ENCODE measurements at places on chromosomes 5 and 9.

- no peaks in the 10 kb centered on the region for H3K36me3 ChIP-seq
- H3K4me1 ChIP-seq = no peaks in the 10 kb centered on the region
- no peak overlapping the region for H3K4me3 ChIP-seq
- no peak for DNase-seq
Measured at GRCh38 chr5:115580941-115581340, 21.3 kb downstream of the TICAM2 start.

DNA sequence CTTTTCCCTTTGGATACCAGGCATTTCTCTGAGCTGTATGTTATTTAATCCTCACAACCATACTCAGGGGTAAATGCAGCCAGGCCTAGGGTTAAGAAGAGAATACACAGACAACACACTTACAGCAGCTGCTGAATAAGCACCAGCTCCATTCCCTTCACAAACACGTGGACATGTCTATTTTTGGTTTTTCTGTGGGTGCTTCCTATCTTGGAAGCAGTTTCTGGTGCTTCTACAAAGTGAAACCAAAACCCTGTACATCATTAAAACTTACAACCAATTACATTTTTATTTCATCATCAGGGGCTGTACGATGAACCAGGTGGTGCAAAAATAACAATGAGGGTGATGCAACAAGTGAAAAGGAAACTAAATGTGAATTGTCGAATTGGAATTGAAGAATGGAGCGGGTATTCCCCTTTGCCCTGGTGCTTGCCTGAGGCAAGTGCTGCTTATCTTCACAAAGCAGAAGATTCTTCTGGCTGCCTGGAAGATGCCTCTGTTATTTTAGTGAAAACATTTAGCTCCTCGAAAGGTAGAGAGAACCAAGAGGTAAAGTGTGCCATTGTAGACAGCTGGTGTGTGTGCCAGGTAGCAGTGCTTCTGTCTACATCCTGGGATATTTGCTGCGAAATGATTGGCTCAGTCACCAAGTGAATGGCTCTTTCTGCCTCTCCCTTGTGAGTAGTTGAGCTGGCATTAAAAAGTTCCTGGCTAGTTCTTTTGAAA, 18.6 kb upstream of the IFNB1 start:
- H3K27me3 ChIP-seq = no peaks in the 10 kb centered on the region
- H3K27ac ChIP-seq = peak overlapping the region; percentile 54
- peaks cover 14% of the 10 kb centered on the region for H3K4me1 ChIP-seq
- H3K4me3 ChIP-seq = peak overlapping the region; percentile 24
- no peaks in the 10 kb centered on the region for H3K36me3 ChIP-seq

DNA sequence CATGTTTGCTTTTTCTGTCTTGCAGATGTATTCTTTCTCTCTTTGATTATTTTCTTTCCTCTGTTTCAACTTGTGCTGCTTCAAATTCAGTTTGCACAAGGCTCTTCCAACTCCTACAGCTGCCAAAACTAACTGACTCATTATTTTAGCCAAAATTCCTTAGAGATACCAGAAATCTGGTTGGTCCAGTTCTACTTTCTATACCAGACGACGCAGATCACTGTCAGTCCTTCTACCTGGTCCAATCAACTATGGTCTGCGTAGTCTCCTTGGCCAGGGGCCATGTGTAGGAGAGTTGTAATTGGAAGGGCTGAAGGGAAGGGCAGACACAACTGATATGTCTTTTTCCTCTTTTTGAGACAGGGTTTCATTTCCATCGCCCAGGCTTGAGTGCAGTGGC, 51.9 kb upstream of the JAK2 start:
- no peak overlapping the region for H3K4me3 ChIP-seq
- H3K36me3 ChIP-seq = no peaks in the 10 kb centered on the region
- DNase-seq = no peak
- no peaks in the 10 kb centered on the region for H3K27me3 ChIP-seq
- peaks cover 69% of the 10 kb centered on the region for H3K4me1 ChIP-seq
- H3K27ac ChIP-seq = no peak overlapping the region

GRCh38 chr9:126707083-126707482, 93.4 kb downstream of the LMX1B start:
- H3K4me1 ChIP-seq = peaks cover 15% of the 10 kb centered on the region
- no peak overlapping the region for H3K27ac ChIP-seq
- no peaks in the 10 kb centered on the region for H3K36me3 ChIP-seq
- H3K4me3 ChIP-seq = no peak overlapping the region
- DNase-seq = no peak
- no peaks in the 10 kb centered on the region for H3K27me3 ChIP-seq

- H3K4me1 ChIP-seq = peaks cover 17% of the 10 kb centered on the region
- H3K27me3 ChIP-seq = no peaks in the 10 kb centered on the region
- no peak for DNase-seq
- no peak overlapping the region for H3K27ac ChIP-seq
- no peaks in the 10 kb centered on the region for H3K36me3 ChIP-seq
Measured at GRCh38 chr5:107359033-107359915, 311.5 kb downstream of the EFNA5 start.

DNA sequence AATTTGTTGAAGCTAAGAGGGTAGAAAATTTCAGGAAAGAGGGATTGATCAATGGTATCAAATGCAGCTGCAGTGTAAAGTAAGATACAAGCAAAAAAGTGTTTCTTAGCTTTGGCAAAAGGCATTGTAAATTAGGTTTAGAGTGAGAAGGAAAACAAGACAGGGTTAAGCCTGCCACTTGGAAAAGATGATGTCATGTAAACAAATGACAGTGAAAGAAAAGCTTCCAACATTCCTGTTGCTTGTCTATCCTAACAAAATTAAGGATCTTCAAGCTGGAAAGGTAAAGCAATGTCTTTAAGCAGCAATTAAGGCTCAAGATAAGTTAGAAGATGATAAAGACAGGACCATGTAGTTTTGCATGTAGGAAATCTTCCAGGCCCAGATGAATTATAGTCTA, 139.1 kb upstream of the PPP2R2B start:
- no peak overlapping the region for H3K27ac ChIP-seq
- H3K36me3 ChIP-seq = no peaks in the 10 kb centered on the region
- no peak overlapping the region for H3K4me3 ChIP-seq
- DNase-seq = no peak

DNA sequence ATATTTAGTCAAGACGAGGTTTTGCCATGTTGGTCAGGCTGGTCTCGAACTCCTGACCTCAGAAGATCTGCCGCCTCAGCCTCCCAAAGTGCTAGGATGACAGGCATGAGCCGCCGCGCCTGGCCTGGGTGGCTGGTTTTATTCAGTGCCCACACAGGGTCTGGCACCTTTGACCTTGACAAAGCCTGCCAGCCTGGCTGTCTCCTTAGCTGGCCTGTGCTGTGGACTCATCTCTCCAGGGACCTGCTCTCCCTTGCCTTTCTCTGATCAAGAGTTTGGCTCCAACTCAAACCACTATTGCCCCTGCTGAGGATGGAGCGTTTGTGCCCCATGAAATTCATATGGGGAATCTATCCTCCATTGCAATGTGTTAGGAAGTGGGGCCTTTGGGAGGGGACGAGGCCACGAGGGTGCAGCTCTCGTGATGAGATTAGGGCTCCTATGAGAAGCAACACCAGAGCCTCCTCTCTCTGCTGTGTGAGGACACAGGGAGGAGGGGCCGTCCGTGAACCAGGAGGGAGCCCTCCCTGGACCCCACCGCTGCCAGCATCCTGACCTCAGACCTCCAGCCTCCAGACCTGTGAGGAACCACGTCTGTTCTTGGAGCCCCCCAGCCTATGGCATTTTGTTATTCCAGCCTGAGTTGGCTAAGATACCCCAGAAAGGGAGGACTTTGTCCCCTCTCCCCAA, 45.0 kb downstream of the MRPL36 start:
- no peaks in the 10 kb centered on the region for H3K4me1 ChIP-seq
- H3K36me3 ChIP-seq = no peaks in the 10 kb centered on the region
- no peaks in the 10 kb centered on the region for H3K27me3 ChIP-seq
- DNase-seq = peak; percentile 77
- no peak overlapping the region for H3K4me3 ChIP-seq

DNA sequence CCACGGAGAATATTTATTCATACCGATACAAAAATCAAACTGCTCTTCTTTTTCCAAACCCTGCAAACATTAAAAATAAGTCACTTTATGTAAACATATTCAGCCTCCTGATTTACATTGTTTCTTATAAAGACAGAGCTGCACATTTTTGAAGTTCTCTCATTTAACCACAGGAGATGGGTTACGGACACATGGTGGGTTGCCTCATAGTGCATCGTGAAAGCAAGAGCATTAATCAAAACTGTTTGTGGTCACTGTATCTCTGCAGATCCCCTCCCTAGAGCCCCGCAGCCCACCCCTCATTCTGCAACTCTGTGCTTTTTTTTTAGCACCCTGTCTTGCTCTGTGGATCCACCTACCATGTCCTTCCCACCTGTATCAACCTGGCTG, 43.3 kb upstream of the EQTN start:
- H3K4me1 ChIP-seq = peaks cover 52% of the 10 kb centered on the region
- H3K4me3 ChIP-seq = no peak overlapping the region
- no peaks in the 10 kb centered on the region for H3K27me3 ChIP-seq
- no peaks in the 10 kb centered on the region for H3K36me3 ChIP-seq

DNA sequence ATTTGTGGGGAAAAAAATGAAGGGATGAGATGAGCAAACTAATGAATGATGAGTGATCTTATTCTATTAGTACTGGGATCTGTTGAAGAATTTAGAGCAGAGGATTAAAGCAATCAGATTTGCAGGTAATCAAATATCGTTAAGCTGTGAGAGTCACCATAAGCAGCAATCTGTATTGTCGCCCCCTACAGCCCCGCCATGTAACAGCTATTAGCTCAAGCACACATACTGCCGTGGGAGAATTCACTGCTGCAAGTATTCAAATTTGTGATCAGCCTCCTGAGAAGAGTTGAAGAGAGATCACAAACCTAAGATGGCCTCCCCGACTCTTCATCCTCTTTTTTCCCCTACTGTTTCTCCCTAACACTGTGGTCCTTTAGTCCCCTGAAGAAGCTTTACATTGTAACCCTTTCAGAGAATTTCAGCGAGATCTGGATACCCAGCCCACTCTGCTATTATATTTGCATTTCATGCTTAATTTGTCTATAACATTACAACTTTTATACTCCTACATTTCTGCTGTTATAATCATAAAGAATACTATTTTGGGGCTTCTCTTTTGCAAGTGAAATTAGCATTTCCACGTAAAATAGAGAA, 28.5 kb upstream of the PHF24 start:
- H3K4me3 ChIP-seq = no peak overlapping the region
- DNase-seq = no peak
- no peaks in the 10 kb centered on the region for H3K36me3 ChIP-seq
- H3K27me3 ChIP-seq = no peaks in the 10 kb centered on the region
- no peak overlapping the region for H3K27ac ChIP-seq

DNA sequence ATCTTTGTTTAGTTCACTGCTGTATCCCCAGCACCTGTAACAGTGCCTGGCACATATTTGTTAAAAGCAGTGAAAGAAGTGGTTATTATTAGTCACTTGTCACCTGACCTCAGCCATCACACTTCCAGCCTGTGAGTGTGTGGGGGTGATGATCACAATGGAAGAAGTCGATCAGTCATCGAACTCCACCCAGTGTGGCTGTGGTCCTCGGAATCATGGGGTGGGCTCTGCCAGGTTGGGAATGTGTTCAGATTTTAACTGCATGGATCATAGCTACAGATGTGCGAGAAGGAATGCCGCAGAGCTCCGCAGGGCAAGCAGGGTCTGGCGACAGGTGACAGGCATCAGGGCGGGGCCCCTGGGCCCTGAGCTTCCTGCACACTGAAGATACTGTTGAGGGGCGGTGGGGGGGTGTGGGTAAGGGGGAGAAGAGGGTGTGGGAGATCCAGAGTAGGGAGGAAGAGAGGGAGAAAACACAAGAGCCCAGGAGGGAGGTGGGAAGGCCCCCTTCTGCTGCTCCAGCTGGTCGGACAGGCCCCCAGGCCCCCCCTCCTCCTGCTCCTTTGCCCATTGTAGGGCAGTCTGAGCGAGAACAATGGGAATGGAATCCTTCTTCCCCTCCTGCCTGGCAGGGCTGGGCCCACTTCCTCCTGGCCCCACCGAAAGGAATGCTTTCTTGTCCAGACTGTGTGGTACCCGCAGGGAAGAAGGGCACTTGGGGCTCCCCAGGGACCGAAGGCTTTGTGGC, 89.6 kb downstream of the SPRY4 start:
- H3K36me3 ChIP-seq = no peaks in the 10 kb centered on the region
- no peak overlapping the region for H3K27ac ChIP-seq
- no peaks in the 10 kb centered on the region for H3K27me3 ChIP-seq
- DNase-seq = no peak
- H3K4me1 ChIP-seq = no peaks in the 10 kb centered on the region

DNA sequence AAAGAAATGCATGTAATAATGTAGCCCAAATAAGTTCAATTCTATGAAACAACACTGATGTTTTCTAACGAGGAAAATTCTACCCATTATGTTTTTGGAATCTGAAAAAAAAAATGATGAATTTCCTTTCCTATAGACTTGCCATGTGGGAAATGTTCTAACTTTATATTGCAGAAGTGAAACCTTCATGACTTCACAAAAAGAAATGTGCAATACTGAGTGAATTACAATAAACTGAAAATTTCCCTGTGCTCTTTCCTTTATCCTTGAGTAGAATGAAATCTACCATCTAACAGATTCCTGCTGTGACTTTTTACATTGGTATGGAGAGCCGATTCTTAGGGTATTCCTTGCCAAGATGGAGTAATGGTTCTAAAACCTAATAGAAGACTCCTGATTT, 1622.5 kb downstream of the MAT2B start:
- no peak overlapping the region for H3K27ac ChIP-seq
- no peak overlapping the region for H3K4me3 ChIP-seq
- no peaks in the 10 kb centered on the region for H3K36me3 ChIP-seq
- DNase-seq = no peak
- no peaks in the 10 kb centered on the region for H3K27me3 ChIP-seq

DNA sequence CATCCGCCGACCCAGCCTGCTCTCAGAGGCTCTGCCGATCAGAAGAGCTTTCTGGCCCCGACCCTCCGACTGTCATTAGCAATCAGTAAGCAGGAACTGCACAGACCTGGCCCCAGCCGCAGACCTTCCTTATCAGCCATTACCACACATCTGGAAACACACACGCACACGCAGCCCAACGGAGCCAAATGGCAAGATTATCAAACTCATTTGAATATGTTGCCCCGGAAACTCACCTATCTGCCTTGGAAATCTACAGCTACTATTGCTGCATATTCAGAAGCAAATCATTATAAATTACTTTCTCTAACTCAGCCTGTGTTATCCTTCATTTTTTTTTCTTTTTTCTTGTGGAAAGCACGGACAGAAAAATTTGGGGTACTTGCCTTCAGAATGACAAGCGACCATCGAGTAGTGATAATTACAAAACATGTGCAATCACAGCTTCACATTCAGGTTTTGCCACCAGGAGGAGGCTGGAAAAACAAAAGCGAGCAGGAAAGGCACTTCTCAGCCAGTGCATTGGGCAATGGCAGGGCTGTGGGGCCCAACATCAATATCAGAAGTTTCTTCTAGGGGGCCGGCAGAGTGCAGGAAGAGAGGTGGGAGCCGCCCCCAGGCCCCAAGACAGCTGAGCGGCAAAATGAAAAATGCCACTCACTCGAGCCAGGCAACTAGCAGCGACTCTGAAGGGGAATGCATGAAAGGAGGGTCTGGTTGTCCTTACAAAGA, 122.3 kb downstream of the VAV2 start:
- no peaks in the 10 kb centered on the region for H3K36me3 ChIP-seq
- H3K4me1 ChIP-seq = peaks cover 19% of the 10 kb centered on the region
- H3K4me3 ChIP-seq = no peak overlapping the region
- no peak for DNase-seq
- no peak overlapping the region for H3K27ac ChIP-seq

Measured in vagina (tissue), 2 donors.